Activated naive CD4-positive, alpha-beta T cell treated with anti-CD3 and anti-CD28 coated beads, Interleukin-2, amount 10 ng/mL, durations not matched to agents 7 days and 5 days (primary cell): ENCODE measurements at places on chromosomes 13 and 19.

DNA sequence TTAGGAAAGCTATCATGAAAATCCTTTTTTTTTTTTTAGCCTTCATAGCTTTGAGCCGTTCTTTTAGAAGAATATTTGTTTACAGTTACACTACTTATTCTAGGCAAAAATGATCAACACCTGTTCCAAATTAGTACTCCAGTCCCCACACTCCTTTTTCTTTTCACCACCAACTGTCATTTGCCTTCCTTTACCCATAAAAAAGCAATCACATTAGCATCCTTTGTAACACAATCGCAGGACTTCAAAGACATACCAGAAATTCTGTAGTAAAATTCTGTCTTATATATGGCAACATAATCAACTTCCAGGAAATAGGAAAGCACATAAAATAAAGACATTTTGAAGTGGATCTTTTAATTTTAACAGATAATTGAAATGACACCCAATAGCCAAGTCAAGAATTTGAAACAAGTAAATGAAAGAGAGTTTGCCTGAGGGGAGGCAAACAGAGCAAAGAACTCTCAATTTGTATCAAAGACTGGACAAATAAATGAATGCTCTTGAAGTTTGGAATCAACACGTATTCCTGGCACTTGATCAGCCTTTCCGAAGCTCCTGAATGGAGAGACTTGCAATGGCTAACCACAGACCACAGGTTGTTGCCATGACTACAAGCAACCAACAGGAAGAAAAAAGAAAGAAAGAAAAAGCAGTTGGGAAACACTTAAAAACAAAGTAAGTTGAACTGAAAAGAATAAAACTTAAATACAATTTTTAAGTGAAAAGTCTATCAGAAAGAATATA lies 206.8 kb downstream of the PCDH9 start:
- DNase-seq: no peak

GRCh38 chr13:101576455-101576854 lies 124.0 kb downstream of the ITGBL1 start:
- DNase-seq: no peak

DNA sequence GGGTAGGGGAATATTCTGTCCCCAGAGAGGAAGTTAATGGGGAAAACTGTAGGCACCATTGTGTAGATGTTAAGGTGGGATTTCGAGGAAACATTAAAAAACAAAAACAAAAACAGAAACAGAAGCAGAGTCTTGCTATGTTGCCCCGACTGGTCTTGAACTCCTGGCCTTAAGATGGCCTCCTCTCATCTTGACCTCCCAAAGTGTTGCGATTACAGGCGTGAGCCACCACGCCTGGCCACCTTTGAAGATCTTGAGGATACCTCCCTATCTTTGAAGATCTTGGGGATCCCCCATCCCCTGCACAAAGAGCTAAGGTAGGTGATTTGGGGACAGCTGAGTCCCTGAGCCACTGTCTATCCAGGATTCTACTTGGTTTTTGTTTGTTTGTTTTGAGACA lies 553 bp upstream of the ICAM3 start:
- no peak for DNase-seq

GRCh38 chr13:95568131-95568530 lies 15.6 kb downstream of the CLDN10 start:
- no peak for DNase-seq

DNA sequence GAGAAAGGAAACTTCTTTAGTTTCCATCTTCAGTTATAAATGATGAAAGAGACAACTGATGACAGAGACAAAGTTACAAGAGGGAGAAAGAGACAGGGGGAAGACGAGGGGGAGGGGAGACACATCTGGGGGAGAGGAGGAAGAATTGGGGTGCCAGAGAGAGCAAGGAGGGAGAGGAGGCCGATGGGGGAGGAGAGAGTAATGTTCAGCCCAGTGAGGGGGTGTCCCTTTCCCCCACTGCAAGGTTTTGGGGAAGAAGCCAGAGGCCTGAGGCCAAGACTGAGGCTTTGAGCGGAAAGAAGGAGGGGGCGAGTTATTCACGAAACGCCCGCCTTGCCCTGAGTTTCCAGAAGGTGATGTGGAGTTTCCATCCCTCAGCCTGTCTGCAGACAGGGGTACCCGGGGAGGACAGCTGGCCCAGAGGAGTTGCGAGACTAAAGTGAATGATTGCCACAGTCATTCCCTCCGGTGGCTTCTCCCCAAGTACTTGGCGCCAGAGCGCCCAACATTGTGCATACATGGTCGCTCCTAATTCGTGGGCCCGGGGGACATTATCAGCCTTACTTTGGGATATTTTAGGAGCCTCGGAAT lies 558 bp upstream of the PPAN start:
- peak; percentile 70 for DNase-seq

- no peak for DNase-seq
These were observed 104.3 kb downstream of the KCNRG start for GRCh38 chr13:50119591-50119990.

DNA sequence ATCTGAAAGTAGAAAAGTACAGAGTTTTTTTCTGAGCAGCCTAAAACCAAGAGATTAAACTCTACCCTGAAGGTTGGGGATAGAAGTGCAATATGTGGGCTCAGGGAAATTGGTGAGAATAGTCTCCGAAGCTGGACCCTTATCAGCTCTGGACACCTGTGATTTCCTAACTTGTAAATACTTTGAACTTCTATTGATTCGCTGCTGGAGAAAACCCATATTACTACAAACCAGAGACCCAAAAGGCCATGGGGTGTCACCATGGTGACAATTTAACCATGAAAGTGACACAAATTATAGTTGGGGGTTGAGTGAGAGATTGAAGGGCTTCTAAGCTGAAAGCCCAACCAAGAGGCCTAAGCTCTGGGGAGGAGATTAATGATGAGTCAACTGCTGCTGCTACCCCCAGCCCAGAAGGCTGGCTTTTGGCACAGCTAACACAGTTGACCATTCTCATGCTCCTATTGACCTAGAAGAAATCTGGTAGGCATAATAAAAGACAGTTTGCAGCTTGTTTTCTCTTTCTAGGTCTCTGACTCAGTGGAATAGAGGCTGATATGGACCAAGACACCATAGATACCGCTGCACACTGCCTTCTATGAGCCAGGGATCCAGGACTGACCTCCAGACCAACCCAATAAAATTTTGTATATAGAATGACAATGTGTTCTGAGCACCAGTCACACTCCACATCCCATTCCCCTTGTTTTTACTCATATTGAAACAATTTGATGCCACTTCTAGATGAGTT lies 131.9 kb upstream of the FNDC3A start:
- DNase-seq: no peak

- DNase-seq: no peak
These were observed 5.5 kb downstream of the DPP9 start for GRCh38 chr19:4717966-4718701.

- no peak for DNase-seq
These were observed 251.9 kb downstream of the COL4A1 start for GRCh38 chr13:110055089-110055488.

DNA sequence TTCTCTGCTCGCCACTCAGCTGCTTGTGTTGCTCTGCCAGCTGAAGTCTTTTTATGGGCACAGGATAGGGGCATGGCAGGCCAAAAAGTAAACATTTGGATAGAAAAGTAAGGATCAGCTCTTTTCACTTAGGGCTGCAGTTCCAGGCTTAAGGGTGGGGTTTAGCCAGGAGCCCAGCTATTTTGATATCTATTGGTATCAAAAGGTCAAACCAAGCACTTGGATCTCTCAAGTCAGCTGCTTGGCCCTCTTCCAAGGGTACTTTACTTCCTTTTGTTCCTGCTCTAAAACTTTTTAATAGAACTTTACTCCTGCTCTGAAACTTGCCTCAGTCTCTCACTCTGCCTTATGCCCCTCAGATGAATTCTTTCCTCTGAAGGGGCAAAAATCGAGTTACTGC lies 55.7 kb upstream of the ABCC4 start:
- no peak for DNase-seq

DNA sequence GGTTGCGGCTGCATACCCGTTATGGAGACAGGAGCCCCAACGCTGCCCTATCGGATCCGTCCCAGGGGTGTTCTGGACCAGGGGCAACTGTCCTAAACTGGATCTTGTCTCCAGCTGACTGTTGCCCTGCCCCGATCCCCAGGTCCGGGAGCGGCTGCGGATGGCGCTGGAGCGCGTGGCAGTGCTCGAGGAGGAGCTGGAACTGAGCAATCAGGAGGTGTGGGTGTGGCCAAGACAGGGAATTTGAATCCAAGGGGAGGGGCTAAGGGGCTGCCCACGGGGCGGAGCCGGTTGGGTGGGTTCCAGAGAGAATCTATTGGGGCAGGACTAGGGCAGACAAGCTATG lies 9.9 kb downstream of the PPFIA3 start:
- DNase-seq: no peak

- DNase-seq: no peak
These were observed at the start of gene SLC7A10 for GRCh38 chr19:33225458-33225926. Gene SLC7A10, minus strand, starts transcription at chr19:33225850. Its CDS starts 147 bp downstream, at chr19:33225703.

DNA sequence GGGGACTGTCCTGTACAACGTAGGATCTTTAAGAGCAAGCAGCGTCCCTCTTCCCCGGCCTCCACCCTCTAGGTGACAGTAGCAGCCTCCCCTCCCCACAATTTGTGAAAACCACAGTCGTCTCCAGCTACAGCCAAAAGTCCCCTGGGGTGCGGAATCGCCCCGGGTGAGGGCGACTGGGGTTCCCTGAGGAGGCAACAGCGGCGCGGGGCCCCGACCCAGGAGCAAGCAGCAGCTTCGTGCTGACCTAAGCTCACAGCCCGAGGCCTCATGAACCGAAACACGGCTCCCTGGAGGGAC lies 322 bp downstream of the ZNF558 start:
- DNase-seq: no peak

- no peak for DNase-seq
These were observed 1258.6 kb downstream of the OLFM4 start for GRCh38 chr13:54287062-54287764.

GRCh38 chr19:6021878-6022569 lies 44.1 kb upstream of the RANBP3 start:
- peak; percentile 88 for DNase-seq

DNA sequence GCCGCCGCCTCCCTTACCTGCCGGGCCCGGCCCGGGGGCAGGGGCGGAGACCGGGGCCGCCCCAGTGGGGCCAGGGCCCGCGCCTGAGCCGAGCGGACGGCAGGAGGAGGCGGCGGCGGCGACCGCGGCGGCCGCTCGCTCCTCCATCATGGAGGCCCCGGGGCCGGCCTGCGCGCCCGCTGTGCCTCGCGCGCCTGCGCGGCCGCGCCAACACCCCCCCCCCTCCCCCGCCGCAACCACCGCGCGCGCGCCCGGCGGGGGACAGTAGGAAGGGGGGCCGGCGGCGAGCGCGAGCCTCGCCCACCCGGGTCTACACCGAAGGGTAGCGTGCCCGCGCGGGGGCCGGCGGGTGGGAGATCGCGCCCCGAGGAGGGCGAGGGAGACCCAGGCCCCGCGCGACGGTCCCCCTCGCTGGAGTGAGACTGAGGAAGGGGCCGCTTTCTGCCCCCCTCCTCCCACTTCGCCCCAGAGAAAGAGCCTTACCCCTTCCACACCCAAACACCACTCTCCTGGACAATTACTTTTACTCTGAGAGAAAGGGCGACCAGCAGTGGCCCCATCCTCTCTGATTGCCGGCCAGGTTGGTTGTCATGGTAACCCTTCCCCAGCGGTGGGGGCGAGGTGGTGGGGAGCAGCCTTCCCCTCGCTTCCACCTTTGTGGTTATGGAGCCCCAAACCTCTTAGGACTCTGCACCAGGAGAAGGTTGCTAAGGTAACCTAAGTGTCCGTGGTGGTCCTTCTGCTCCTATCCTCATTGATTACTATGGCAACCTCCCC lies at the start of gene STRN4:
Gene STRN4, minus strand, starts transcription at position 170 of the 777 bp plus-strand sequence. Its CDS starts 20 bp downstream, at position 150.
- peak; percentile 64 for DNase-seq

DNA sequence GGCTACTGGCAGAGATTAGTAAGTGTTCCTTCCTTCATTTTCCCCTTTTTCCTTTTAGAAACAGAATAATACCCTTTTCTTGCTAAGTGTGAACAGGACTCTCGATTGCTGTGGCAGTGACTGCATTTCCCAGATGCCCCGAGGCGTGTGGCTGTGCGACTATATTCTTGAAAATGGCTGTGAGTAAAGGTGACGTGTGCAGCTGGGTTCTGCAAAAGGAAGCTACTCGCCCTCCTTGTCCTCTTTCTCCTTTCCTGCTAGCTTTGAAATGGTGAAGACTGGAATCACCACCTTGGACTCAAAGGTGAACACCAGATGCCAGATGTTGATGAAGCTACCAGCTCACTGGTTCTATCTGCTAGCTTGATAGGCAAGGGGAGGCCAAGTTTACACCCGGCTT lies 121.4 kb downstream of the MIPEP start:
- no peak for DNase-seq

DNA sequence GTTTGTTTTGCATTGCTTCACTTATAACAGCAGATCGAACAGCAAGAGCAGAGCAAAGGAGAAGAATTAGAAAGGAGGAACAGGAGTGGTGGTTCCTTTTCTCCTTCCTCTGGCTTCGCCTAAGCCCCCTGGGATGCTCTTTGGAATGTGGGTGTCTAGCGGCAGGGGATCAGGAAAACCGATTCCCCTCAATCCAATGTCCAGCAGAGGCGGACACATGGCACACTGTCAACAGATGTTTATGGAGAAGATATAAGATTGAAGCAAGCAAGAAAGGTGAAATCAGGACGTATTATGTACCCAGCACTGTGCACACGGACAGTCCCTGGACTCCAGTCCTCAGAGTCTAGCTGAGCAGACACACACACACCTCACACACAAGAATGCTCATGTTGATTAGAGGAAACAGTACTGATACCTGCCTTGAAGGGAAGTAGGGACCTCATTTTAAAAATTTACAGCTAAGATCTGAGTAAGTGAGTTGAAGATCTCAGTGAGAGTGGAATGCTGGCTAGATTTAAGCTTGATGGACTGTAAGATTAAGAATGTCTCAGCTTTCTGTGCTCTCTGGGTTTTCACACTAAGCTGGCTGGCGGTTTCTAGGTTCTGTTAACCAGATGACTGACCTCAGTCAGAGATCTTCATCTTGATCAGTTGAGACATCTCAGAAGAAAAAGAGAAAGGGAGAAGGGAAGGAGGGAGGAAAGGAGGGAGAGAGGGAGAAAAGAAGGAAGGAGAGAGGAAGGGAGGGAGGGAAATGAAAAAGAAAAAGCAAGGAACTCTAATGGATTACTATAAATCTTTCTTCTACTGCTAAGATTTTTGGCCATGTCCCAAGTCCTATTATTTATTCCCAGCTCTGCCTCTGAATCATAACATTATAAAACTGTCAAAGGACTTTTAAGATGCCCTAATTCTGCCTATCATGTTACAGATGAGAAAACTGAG lies 44.8 kb downstream of the FLT1 start:
- DNase-seq: no peak

- DNase-seq: no peak
These were observed 48.1 kb upstream of the SERPINE3 start for GRCh38 chr13:51291341-51291740.
